Activated T-cell treated with anti-CD3 and anti-CD28 coated beads, Interleukin-2, amount 50 U/mL, for 72 hours (primary cell): ENCODE measurements at places on chromosomes 4 and X. TPM values are rescaled to one million over a fixed set of nuclear protein-coding genes. Genes with fewer than 3 reads are reported as not detected.

DNA sequence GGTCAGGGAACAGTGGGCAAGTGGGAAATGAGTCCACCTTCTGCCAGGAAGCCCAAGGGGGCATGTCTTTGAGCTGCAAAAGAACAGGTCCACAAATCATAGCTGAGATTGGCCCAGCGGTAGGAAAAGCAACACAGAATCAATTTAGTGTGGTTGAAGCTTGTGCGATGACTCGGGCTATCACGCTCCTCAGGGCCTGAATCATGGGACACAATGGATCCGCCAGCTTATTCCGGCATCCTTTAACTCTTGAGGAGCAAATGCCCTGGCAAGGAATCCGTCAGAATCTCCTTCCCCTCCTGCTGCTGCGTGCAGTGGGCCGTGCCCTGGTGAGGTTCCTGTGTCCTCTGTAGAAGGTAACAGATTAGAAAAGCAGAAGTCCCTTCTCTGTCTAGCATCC, 98.0 kb downstream of the RELL1 start:
- peaks cover 11% of the 10 kb centered on the region for H3K4me1 ChIP-seq
- no peak overlapping the region for H3K4me3 ChIP-seq
- H3K36me3 ChIP-seq = no peaks in the 10 kb centered on the region
- no peak for DNase-seq

DNA sequence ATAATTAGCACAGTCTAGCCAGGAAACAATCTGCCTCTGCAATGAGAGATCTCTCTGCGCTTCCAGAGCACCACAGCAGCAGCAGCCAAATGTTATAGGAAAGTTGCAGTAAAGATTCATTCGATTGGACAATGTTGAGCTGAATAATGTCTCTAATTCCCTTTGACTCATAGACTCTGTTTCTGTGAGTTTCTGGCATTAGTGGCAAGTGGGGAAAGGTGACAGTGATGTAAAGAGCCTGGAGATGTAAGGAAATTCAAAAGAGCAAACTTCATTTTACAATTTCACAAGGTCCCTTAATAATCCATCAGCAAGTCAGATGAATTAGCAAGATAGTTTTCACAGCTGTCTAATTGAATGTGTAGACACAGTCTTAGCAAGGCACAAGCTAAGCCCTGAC, 184.4 kb downstream of the VEGFC start:
- H3K4me3 ChIP-seq = no peak overlapping the region
- H3K4me1 ChIP-seq = no peaks in the 10 kb centered on the region
- no peak overlapping the region for H3K27ac ChIP-seq
- DNase-seq = no peak
- H3K27me3 ChIP-seq = no peaks in the 10 kb centered on the region

DNA sequence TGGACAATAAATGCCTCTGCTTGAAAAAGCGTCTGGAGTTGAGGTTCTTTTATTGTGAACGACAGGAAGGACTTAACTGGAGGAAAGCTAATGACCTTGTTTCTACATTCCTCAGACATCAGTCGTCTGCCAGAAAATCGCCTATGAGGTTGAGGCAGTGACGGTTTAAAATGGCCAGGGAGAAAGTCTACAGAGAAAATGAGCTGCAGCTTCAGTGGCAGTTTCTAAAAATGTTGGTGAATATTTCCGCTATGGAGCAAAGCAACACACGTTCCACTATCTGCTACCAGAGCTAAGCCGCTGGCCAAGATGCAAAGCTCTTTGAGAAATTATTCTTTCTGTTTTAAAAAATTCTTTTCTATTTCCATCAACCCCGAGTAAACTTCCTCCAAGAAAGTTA, 116.9 kb upstream of the GALNT7 start:
- DNase-seq = no peak
- no peaks in the 10 kb centered on the region for H3K4me1 ChIP-seq
- H3K36me3 ChIP-seq = no peaks in the 10 kb centered on the region

GRCh38 chrX:29542152-29542551, 673.2 kb upstream of the MAGEB2 start:
- no peaks in the 10 kb centered on the region for H3K27me3 ChIP-seq
- H3K4me1 ChIP-seq = no peaks in the 10 kb centered on the region
- H3K27ac ChIP-seq = no peak overlapping the region

- H3K36me3 ChIP-seq = no peaks in the 10 kb centered on the region
- no peak overlapping the region for H3K27ac ChIP-seq
- no peak overlapping the region for H3K4me3 ChIP-seq
- no peak for DNase-seq
- peaks cover 13% of the 10 kb centered on the region for H3K27me3 ChIP-seq
These were observed 140.9 kb upstream of the ANXA3 start for GRCh38 chr4:78410676-78411075.

The KCNE5 gene
- 0.16 TPM for total RNA-seq

The GLRA2 gene
- not detected for total RNA-seq

GRCh38 chrX:37701588-37701987, 16.0 kb downstream of the XK start:
- H3K27ac ChIP-seq = no peak overlapping the region
- no peaks in the 10 kb centered on the region for H3K4me1 ChIP-seq
- no peak for DNase-seq
- no peaks in the 10 kb centered on the region for H3K36me3 ChIP-seq

GRCh38 chr4:25915353-25915705, 1.3 kb downstream of the SMIM20 start:
- no peaks in the 10 kb centered on the region for H3K36me3 ChIP-seq
- H3K4me1 ChIP-seq = peaks cover 22% of the 10 kb centered on the region
- H3K27ac ChIP-seq = peak overlapping the region; percentile 70
- no peaks in the 10 kb centered on the region for H3K27me3 ChIP-seq
- DNase-seq = no peak

GRCh38 chr4:94497690-94498089, 45.9 kb downstream of the PDLIM5 start:
- no peak overlapping the region for H3K4me3 ChIP-seq
- H3K27ac ChIP-seq = no peak overlapping the region
- H3K4me1 ChIP-seq = no peaks in the 10 kb centered on the region
- H3K36me3 ChIP-seq = no peaks in the 10 kb centered on the region

- DNase-seq = no peak
- H3K4me3 ChIP-seq = no peak overlapping the region
- no peak overlapping the region for H3K27ac ChIP-seq
- H3K4me1 ChIP-seq = no peaks in the 10 kb centered on the region
- no peaks in the 10 kb centered on the region for H3K36me3 ChIP-seq
- H3K27me3 ChIP-seq = peaks cover 35% of the 10 kb centered on the region
These were observed 225.1 kb upstream of the GPC4 start for GRCh38 chrX:133640161-133641015.

- H3K4me3 ChIP-seq = no peak overlapping the region
- H3K4me1 ChIP-seq = no peaks in the 10 kb centered on the region
- no peak overlapping the region for H3K27ac ChIP-seq
- H3K27me3 ChIP-seq = no peaks in the 10 kb centered on the region
These were observed 18.5 kb downstream of the UVSSA start for GRCh38 chr4:1365271-1366178.

GRCh38 chr4:72314869-72315268, 254.2 kb downstream of the ADAMTS3 start:
- H3K27ac ChIP-seq = no peak overlapping the region
- H3K27me3 ChIP-seq = no peaks in the 10 kb centered on the region
- no peaks in the 10 kb centered on the region for H3K36me3 ChIP-seq
- DNase-seq = no peak

The SMIM10L2A gene
- total RNA-seq = 0.44 TPM

- H3K36me3 ChIP-seq = no peaks in the 10 kb centered on the region
- no peak for DNase-seq
- H3K4me3 ChIP-seq = no peak overlapping the region
- no peak overlapping the region for H3K27ac ChIP-seq
- H3K27me3 ChIP-seq = peaks cover 14% of the 10 kb centered on the region
These were observed 172.7 kb upstream of the LNX1 start for GRCh38 chr4:53763813-53764597.

- DNase-seq = no peak
- no peak overlapping the region for H3K4me3 ChIP-seq
- H3K27ac ChIP-seq = no peak overlapping the region
- H3K36me3 ChIP-seq = no peaks in the 10 kb centered on the region
These were observed 176.9 kb upstream of the PPP1R2C start for GRCh38 chrX:42954880-42955279.

- peaks cover 12% of the 10 kb centered on the region for H3K27me3 ChIP-seq
- H3K36me3 ChIP-seq = no peaks in the 10 kb centered on the region
- no peak for DNase-seq
These were observed 121.7 kb downstream of the IRS4 start for GRCh38 chrX:108614616-108615015.

- no peaks in the 10 kb centered on the region for H3K4me1 ChIP-seq
- no peaks in the 10 kb centered on the region for H3K36me3 ChIP-seq
- H3K27ac ChIP-seq = no peak overlapping the region
- DNase-seq = no peak
These were observed 554.8 kb upstream of the PABPC4L start for GRCh38 chr4:134756421-134756820.

The ZNF185 gene
- total RNA-seq = 3.8 TPM

GRCh38 chr4:81789158-81789557, 317.5 kb upstream of the RASGEF1B start:
- H3K4me3 ChIP-seq = no peak overlapping the region
- peaks cover 22% of the 10 kb centered on the region for H3K4me1 ChIP-seq
- H3K27me3 ChIP-seq = no peaks in the 10 kb centered on the region
- no peak for DNase-seq
- no peak overlapping the region for H3K27ac ChIP-seq
- H3K36me3 ChIP-seq = no peaks in the 10 kb centered on the region

DNA sequence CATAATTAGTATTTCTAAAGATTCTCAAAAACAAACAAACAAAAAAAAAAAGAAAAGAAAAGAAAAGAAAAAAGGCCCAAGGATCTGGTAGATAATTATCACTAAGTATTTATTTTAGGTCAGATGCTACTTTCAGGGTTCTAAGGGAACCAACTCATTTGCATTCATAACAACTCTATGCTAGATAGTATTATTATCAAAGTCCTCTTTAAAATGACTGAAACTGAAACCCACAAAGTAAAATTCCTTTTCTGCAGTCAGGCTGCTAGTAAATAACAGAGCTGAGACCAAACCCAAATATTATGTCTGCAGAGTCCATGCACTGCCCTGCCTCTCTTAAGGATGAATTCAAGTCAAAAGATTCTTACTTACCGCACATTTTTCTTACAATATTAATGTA, 38.3 kb upstream of the MAPK10 start:
- DNase-seq = no peak
- no peaks in the 10 kb centered on the region for H3K36me3 ChIP-seq
- H3K4me3 ChIP-seq = no peak overlapping the region
- no peak overlapping the region for H3K27ac ChIP-seq
- no peaks in the 10 kb centered on the region for H3K4me1 ChIP-seq

DNA sequence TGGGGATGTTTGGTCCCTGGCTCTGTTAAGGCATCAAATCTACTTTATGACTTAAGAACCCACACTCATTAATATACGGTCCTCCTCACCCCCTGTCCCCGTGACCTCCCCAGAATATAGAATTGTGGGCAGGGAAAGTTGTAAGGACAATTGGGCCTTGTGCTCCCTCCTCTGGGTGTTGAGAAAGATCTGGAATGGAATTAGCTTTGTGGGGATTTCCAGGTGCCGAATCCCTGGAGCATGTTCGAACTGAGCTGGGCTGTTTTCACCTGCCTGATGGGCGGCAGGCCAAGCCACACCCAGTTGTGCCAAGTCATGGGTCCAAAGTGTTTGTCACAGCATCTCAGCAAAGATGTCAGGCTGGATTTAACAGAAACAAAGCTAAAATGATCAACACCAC, 349.3 kb upstream of the KLF3 start:
- peaks cover 59% of the 10 kb centered on the region for H3K4me1 ChIP-seq
- peaks cover 30% of the 10 kb centered on the region for H3K27me3 ChIP-seq
- peaks cover 2% of the 10 kb centered on the region for H3K36me3 ChIP-seq
- no peak overlapping the region for H3K4me3 ChIP-seq

- no peaks in the 10 kb centered on the region for H3K36me3 ChIP-seq
- H3K4me1 ChIP-seq = peaks cover 34% of the 10 kb centered on the region
- peak overlapping the region; percentile 38 for H3K27ac ChIP-seq
These were observed 25.8 kb downstream of the CRMP1 start for GRCh38 chr4:5866841-5867813.

The JAKMIP1 gene
- total RNA-seq = 9.0 TPM

DNA sequence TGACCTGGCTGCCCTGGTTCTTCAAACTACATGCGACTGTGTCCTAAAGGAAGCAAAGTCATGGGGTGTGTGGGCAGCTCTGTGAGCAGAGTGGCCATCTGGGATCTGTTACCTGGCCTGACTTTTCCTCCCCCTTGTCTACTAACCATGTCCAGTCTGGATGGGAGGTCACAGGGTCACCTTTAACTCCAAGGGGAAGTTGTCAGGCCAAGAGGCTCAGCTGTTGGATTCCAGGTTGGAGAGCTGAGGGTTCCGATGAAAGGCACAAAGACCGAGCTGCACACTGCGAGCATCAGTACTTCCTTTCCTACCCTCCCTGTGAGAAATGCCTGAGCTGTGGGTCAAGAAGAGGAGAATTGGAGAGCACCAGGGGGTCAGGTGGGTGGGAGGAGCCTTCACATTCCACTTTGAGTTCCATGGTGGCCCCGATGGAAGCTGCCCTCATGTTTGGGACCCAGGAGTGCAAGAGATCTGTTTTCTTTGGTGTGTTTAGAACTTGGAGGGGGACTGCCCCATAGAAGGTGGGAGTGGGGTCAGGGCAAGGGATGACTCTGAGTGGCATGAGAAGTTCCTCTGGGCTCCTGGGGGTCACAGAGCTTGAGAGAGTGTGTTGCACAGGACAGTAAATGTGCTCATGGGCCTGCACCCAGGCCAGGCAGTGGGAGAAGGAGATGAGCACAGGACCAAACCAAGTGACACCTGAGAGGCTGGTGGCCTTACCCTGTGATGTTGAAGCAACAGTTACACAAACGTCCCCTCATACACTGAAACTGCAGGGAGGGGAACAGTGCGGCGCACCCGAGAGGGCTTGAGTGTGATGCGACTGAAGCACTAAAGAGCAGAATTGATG, 36.2 kb downstream of the RGS12 start:
- no peak overlapping the region for H3K27ac ChIP-seq
- no peaks in the 10 kb centered on the region for H3K27me3 ChIP-seq
- H3K4me1 ChIP-seq = peaks cover under 1% of the 10 kb centered on the region
- H3K4me3 ChIP-seq = no peak overlapping the region

The XK gene
- total RNA-seq = not detected

- peaks cover 27% of the 10 kb centered on the region for H3K36me3 ChIP-seq
- H3K4me3 ChIP-seq = peak overlapping the region; percentile 96
- peaks cover 75% of the 10 kb centered on the region for H3K4me1 ChIP-seq
- H3K27me3 ChIP-seq = no peaks in the 10 kb centered on the region
- peak; percentile 88 for DNase-seq
These were observed 309 bp upstream of the CTBP1 start for GRCh38 chr4:1249148-1249730.
